ENCODE measurements at places on chromosomes 3 and 15. TPM values are rescaled to one million over a fixed set of nuclear protein-coding genes. Genes with fewer than 3 reads are reported as not detected.

Gene SLC22A14
- total RNA-seq, result 0.47 TPM

Gene FOXL2NB
- total RNA-seq, result 0.21 TPM

- H3K27me3 ChIP-seq, result no peaks in the 10 kb centered on the region
- no peak overlapping the region for H3K27ac ChIP-seq
- no peak overlapping the region for H3K4me3 ChIP-seq
- peaks cover 4% of the 10 kb centered on the region for H3K36me3 ChIP-seq
Measured at GRCh38 chr3:126052196-126053058, 31.5 kb downstream of the SLC41A3 start.

- no peak overlapping the region for H3K4me3 ChIP-seq
- peaks cover 42% of the 10 kb centered on the region for H3K4me1 ChIP-seq
- no peak for DNase-seq
Measured at GRCh38 chr15:49215768-49216739, 46.0 kb downstream of the GALK2 start.

- H3K36me3 ChIP-seq, result no peaks in the 10 kb centered on the region
- H3K27me3 ChIP-seq, result no peaks in the 10 kb centered on the region
- H3K4me1 ChIP-seq, result peaks cover 21% of the 10 kb centered on the region
- H3K27ac ChIP-seq, result no peak overlapping the region
Measured at GRCh38 chr3:42165211-42165610, 74.1 kb downstream of the TRAK1 start.

GRCh38 chr3:71042759-71043158 lies 540.8 kb downstream of the FOXP1 start:
- peaks cover 82% of the 10 kb centered on the region for H3K36me3 ChIP-seq
- no peak overlapping the region for H3K27ac ChIP-seq
- no peak for DNase-seq
- H3K4me1 ChIP-seq, result peaks cover 29% of the 10 kb centered on the region

DNA sequence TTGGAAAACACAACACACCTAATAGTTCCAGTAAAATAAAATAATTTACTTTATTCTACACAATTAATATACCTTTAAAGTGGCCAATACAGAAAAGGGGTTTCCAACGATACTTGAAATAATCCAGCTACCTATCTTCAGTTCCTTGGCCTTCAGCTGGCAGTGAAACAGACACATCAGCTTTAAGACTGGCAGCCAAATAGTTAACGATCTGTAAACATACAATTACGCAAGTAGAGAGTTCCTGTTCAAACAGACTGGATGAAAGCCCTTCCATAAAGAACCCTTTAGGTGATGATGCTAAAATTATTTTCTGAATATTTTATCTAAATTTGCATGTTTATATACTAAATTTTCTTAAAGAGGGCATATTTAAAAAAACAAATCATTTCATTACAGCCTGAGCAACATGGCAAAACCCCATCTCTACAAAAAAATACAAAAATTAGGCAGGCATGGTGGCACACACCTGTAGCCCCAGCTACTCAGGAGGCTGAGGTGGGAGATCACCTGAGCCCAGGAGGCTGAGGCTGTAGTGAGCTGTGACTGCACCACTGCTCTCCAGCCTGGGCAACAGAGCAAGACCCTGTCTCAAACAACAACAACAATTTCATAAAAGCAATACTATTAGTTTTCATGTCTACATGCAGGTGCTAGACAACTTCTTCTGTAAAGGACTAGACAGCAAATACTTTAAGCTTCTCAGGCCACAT lies 12.9 kb downstream of the DYNC1LI1 start:
- no peak overlapping the region for H3K4me3 ChIP-seq
- H3K36me3 ChIP-seq, result peaks cover 9% of the 10 kb centered on the region
- H3K27ac ChIP-seq, result no peak overlapping the region
- no peaks in the 10 kb centered on the region for H3K27me3 ChIP-seq
- no peak for DNase-seq
- peaks cover 30% of the 10 kb centered on the region for H3K4me1 ChIP-seq

GRCh38 chr3:46812237-46812791 lies 50.9 kb downstream of the MYL3 start:
- H3K27ac ChIP-seq, result no peak overlapping the region
- no peaks in the 10 kb centered on the region for H3K36me3 ChIP-seq
- peak overlapping the region; percentile 61 for H3K4me3 ChIP-seq
- H3K4me1 ChIP-seq, result peaks cover 4% of the 10 kb centered on the region

GRCh38 chr15:74317820-74318375 lies 49.5 kb downstream of the CYP11A1 start:
- H3K36me3 ChIP-seq, result no peaks in the 10 kb centered on the region
- peak overlapping the region; percentile 99 for H3K27ac ChIP-seq
- H3K4me3 ChIP-seq, result no peak overlapping the region
- peaks cover 60% of the 10 kb centered on the region for H3K4me1 ChIP-seq
- H3K27me3 ChIP-seq, result no peaks in the 10 kb centered on the region
- peak; percentile 98 for DNase-seq

- DNase-seq, result no peak
- no peaks in the 10 kb centered on the region for H3K36me3 ChIP-seq
- H3K4me1 ChIP-seq, result no peaks in the 10 kb centered on the region
- no peak overlapping the region for H3K27ac ChIP-seq
- H3K4me3 ChIP-seq, result no peak overlapping the region
Measured at GRCh38 chr3:3531476-3531875, 267.8 kb upstream of the LRRN1 start.
